T47D (cell line): ENCODE measurements at places on chromosomes 2 and 18.

DNA sequence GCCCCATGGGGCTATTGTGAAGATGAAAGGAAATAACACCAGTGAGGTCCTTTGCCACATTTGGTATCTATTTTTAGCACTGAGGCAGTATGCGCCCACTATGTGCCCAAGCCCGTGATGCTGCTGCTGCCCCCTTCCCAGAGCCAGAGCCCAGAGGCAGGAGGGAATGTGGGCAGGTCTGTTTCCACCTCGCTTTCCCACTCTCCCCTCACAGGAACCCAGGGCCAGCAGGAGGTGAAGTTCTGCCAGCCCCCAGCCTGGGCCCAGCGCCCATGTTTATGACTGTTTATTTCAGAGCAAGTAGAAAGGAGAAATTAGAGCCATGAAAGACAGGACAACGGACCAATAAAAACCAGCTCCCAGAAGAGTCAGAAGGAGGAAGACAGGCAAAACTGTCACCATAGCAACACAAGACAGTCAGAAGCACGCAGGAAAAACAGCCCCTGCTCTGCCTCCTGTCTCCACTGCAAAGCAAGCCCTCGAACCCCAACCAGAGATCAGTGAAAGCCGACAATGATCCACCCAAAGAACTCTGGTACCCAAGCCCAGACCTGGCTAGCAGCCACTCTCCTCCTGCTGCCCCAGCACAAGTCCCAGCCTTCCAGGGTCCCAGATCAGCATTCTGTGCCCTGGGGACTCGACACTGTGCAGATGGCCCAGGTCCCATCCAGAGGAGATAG, 1.4 kb downstream of the CYRIA start:
- DNase-seq: peak; percentile 58

- no peak for DNase-seq
Measured at GRCh38 chr2:149156971-149157740, 118.7 kb downstream of the LYPD6B start.

- no peak for DNase-seq
Measured at GRCh38 chr2:141692829-141693228, 438.0 kb downstream of the LRP1B start.

DNA sequence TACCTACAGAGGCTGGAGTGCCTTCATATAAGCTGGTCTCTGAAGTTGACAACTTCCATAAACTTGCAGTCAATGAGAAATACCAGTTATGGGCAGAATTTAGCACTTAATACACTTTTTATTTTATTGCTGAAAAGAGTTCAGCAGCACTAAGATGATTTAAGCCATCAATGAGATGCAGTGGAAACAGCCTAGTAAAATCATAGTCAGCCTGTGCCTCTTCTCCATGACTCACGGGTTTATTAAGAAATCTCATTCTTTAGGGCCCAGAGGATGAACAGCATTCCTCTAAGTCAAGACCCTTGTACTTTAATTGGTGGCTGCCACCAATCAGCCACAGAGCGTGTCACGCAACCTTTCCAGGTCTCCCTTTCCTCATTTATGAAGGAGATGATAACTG, 1357.9 kb upstream of the CELF4 start:
- DNase-seq: no peak

DNA sequence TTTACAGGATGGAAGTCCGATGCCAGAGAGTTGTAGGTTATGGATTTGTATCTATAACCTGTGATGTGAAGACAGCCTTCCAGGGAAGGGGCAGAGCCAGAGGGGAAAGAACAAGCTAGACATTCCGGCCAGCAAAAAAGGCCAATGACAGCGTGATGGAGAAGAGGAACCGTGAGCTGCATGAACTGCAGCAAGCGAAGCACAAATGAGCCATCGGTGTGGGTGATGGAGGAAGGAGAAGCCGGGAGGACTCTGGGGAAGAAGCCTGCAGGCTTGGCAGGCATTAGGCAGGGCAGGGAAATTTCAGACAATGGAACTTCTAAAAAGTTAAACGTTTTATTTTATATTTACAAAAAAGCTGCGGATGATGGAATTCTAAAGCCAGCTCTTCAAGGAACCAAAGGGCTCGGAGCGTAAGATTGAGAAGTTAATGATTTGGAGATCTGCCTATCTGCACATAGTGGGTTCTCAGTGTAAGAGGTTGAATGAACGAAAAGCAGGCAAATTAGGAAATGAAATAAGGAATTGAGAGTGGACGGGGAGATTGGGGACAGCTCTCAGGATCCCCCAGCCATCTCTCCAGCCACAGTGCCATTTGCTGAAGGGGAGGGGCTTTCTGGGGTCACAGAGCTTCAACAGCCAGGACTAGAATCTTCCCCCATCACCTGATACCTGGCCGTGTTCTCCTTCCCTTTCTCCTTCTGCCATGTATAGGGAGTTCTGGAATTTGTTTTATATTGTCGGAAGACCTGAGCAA, 28.4 kb downstream of the NGEF start:
- DNase-seq: no peak

DNA sequence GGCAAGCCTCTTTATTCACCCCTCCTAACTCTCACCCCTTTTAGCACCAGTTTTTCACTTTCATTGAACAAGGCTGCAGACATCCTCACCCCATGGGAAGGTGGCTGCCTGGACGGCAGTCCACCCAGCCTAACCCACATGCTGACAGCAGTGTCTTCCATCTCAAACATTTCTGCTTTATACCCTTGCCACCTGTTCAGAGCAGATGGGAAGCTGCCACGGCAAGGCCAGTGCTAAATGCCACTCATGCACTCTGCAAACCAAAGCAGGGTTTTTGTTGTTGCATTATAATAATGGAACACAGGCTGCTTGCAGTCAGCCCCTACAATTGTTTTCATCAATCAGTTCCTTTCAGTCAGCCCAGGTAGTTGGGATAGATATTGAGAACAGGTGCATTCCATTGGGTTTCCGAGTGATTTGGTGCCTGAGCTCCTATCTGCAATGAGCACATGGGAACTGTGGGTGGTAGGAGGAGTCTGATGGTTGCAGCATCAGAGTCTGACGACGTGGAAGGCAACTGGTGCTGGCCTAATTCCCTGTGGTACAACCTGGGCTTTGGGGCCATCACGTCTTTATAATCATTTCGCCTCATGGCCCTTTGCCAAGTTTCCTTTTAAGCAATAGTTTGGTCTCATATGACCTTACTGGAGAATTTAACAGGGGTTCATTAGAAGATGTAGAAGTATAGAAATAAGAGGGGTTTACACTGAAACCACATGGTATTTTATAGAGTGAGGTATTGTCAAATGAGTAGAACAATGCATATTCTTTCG, 252.5 kb upstream of the SP5 start:
- no peak for DNase-seq
